NCI-H1092 (cell line): ENCODE measurements at places on chromosomes 12 and 14.

- no peak for DNase-seq
Measured at GRCh38 chr14:68677476-68677875, 115.4 kb downstream of the ZFP36L1 start.

DNA sequence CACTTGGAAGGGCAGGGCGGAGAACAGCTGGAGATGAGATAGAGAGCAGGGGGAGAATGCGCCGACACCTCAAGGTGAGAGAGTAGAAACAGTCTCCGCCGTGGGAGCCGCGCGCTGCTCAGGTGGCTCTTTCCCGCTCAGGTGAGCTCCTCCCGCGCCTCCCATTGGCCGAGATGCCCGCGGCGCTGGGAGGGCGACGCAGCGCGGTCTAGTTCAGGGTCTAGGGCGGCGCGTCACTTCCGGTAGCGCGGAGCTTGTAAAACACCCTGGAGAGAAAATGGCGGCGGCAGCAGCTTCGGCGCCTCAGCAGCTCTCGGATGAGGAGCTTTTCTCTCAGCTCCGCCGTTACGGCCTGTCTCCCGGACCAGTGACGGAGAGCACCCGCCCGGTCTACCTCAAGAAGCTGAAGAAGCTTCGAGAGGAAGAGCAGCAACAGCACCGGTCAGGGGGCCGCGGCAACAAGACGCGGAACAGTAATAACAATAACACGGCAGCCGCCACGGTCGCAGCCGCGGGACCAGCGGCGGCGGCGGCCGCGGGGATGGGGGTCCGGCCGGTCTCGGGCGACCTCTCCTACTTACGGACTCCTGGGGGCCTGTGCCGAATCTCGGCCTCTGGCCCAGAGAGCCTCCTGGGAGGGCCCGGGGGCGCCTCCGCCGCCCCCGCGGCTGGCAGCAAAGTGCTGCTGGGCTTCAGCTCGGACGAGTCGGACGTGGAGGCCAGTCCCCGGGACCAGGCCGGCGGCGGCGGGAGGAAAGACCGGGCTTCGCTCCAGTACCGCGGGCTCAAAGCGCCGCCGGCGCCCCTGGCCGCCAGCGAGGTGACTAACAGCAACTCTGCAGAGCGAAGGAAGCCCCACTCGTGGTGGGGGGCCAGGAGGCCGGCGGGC, at the start of gene LEMD3:
TSS of gene LEMD3 (plus strand) at position 264 of the 889 bp plus-strand sequence. CDS start at position 278, 14 bp downstream.
- peak; percentile 87 for DNase-seq

DNA sequence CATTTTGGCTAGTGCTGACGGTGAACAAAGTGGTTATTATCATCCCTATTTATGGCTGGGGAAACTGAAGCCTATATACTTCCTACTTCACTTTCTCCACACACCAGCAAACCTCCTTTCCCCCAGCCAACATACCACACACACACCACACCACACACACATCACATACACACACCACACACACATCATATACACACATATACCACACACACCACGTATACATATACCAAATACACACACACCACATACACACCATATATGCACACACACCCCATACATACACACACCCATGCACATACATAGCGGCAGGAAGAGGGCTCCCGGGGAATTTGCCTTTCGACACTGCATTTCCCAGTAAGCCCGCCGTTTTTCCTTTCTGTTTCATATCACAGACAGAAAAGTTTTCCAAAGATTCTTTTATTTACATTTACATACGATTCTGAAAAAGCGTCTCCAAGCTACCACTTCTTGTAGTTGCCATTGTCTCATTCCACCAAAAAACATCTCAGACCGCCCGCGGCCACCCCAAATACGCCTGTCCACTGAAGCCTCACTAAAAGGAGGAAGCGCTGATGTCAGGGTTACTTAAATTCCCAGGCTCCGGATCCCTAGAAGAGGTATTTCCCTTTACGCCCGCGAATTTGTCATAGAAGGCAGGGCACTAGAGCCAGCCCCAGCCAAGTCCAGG, 823 bp upstream of the RAB5B start:
- DNase-seq, result no peak

DNA sequence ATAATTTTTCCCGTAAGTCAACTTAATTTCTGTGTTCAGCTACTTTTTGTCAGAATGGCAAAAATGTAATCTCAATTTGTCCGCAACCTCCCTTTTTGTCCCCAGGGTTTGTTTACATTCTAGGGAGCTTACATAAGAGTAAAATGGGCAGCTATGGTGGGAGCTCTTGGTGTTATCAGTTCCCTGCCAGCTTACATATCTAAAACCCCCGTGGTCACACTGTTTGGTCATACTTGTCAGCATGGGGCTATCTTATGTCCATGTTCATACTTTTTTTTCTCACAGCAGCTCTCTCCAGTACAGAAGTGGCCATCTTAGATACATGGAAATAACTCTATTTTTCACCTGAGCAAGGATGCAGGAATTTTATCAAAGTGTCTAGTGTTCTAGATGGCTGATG, 16.7 kb downstream of the SLCO1C1 start:
- DNase-seq, result no peak

DNA sequence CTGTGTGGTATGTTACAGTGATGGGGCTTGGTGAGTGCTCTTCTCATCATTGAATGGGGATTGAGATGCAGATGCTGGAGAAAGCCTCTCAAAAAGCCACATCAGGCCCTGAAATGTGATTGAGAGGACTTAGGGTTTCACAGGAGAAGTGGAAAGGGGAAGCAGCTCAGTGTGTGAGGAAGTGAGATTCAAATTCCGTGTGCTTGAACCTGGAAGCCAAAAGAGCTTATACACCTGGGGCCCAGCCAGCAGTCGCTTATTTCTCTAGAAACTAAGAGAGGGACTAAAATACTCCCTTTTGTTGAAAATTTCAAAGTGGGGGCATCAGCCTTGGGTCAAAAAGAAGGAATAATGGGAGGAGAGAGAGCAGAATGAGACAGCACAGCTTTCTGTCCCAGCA, 39.1 kb upstream of the GZMB start:
- no peak for DNase-seq

GRCh38 chr14:68856572-68856971, 63.7 kb upstream of the ZFP36L1 start:
- DNase-seq, result no peak

DNA sequence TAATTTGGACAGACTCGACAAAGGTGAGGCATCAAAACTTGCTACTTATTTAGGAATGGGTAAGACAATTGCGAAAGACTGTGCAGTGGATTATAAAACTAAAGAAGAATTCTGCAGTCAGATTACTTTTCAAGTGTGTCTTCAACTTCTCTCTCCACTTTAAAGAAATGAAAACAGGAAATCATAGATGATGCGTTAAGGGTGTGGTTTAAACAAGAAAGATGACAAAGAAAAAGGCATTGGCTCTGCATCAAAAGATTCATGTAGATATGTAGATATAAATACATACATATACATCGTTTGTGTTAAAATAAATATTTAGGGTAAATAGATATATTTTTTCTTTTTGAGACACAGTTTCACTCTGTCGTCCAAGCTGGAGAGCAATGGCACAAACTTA, 74.6 kb upstream of the PARP11 start:
- DNase-seq, result no peak

DNA sequence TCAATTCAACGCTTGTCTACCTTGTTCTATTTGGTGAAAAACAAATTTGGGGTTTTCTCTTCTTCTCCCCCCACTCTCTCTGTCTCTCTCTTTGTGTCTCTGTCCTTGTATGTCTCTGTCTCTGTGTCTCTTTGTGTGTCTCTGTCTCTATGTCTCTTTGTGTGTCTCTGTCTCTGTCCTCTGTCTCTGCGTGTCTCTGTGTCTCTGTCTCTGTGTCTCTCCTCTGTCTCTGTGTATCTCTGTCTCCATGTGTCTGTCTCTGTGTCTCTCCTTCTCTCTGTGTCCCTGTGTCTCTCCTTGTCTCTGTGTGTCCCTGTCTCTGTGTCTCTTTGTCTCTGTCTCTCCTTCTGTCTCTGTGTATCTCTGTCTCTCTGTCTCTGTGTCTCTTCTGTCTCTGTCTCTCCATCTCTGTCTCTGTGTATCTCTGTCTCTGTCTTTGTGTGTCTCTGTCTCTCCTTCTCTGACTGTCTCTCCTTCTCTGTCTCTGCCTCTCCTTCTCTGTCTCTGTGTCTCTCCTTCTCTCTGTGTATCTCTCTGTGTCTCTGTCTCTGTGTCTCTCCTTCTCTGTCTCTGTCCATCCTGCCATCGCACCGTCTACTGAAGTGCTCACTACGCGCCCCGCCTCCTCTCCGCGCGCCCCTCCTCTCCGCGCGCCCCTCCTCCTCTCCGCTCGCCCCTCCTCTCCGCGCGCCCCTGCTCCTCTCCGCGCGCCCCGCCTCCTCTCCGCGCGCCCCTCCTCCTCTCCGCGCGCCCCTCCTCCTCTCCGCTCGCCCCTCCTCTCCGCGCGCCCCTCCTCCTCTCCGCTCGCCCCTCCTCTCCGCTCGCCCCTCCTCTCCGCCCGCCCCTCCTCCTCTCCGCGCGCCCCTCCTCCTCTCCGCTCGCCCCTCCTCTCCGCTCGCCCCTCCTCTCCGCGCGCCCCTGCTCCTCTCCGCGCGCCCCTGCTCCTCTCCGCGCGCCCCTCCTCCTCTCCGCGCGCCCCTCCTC, 12.8 kb downstream of the LRCOL1 start:
- DNase-seq, result peak; percentile 41

DNA sequence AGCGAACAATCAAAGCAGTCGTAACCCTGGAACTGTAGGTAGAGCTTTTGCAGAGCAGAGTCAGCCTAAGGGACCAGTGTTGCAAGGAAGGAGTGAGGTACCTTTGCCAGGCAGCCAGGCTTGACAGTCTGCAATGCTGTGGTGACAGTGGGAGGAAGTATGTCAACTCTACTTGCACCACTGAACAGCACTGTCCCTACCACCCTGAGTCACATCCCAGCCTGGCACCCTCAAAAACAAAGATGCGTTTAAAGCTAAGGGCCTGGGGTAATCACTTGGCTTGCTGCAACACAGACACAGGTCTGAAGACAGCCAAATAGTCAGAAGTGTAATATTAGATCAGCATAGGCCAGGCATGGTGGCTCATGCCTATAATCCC, 141.9 kb downstream of the DPF3 start:
- DNase-seq, result no peak

GRCh38 chr12:14185427-14186192, 179.9 kb upstream of the ATF7IP start:
- peak; percentile 51 for DNase-seq

DNA sequence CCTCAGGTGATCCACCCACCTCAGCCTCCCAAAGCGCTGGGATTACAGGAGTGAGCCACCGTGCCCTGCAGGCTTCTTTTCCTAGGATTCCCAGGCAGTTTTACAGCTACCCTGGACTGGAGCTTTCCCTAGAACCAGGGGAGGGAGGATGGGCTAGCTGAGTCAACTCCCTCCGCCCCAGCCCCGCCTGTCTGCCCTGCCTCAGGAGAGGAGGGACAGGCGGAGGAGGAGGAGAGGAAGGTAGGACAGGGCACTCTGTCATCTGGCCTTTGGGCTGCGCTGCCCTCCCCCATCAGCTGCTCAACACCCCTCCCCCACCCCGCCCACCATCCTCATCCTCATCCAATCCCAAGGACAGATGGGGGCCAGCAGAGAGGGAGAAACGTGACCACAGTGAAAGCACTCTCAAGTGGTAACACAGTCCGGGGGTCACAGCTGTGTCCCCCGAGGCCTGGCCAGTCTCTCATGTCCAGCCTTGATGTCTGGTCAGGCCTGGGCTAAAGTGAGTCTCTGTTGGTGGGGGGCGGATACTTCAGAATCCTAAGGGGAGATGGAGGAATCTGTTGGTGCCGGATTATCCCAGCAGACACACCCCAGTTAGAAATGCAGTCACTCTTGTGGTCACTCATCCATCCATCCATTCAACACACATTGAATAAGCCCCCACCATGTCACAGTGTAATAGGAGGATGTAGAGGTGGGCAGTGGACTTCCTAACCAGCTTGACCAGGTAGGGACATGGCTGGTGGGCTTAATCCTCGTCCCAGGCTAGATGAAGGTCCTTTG, 12.3 kb downstream of the FIGNL2 start:
- DNase-seq, result no peak

DNA sequence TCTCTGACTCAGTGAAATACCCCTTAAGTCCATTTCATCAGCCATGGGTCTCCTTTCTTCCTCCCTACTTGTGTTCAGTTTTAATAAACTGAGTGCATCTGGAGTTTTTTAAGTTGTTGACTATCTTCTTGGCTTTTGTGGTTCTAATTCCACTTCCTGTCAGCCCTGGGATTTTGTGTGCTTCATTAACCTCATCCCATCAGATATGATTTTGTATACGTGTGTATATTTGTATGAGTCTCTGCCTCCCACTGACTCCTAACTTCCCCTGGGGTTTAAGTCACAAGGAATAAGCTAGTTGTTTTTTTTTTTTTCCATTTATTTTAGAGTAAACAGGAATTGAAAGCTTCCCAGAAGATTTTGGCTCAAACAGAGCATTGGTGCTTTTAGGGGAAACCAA, 62.7 kb downstream of the TTLL5 start:
- DNase-seq, result no peak

DNA sequence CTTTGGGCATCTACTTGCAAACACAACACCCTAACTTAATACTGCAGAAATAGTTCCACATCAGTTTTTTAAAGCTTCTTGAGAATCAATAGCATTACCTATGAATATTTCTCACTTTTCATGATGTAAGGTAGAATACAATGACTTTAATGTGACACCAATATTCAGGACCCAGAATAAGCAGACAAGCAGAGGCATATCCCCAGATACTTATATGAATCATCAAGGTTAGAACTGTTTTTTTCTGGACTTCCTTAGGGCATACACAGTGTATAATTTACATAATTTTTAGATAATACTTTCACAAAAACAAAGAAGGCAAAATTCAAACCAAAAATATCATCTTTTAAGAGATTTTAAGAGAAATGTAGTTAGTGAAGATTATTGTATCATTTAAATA, 885.8 kb downstream of the FSCB start:
- DNase-seq, result no peak

- no peak for DNase-seq
Measured at GRCh38 chr14:22850944-22851764, 14.8 kb downstream of the MMP14 start.

GRCh38 chr14:50475460-50475859, 56.9 kb downstream of the MAP4K5 start:
- no peak for DNase-seq

DNA sequence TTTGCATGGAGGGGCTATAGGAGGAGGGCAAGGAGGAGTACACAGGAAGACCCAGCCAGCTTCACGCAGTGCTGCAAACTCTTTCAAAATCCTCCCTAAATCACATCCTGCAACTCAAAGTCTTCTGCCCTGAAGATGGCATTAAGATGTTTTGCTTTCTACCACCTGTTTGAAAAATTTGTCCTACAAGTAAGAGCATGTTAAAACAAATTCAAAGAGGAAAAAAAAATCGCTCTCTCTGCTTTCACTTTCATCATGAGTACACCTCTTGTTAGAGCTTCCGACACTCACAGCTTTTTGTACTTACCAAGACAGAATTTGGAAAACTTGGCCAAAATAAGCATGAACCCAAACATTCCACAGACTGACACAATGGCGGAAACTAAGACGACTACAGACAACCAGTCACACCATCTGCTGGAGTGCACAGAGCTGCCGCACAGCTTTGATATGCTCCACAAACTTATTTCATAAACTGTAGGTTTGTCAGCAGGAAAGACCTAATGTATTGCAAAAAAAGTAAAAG, 21.3 kb downstream of the GCH1 start:
- DNase-seq, result no peak

GRCh38 chr14:70890826-70891659, 16.2 kb upstream of the PCNX1 start:
- DNase-seq, result no peak
